IMR-90 (cell line): ENCODE measurements at places on chromosomes 2 and 18.
A peak's percentile ranks its signal among the peaks of the same experiment; 100 is the strongest.

GRCh38 chr2:175363699-175364098, 182.2 kb upstream of the ATP5MC3 start:
- no peaks in the 10 kb centered on the region for H3K36me3 ChIP-seq
- H3K4me1 ChIP-seq = no peaks in the 10 kb centered on the region
- H3K27me3 ChIP-seq = peaks cover 5% of the 10 kb centered on the region
- H3K4me3 ChIP-seq = no peak overlapping the region
- no peak for DNase-seq

- H3K36me3 ChIP-seq = no peaks in the 10 kb centered on the region
- H3K4me1 ChIP-seq = no peaks in the 10 kb centered on the region
- H3K4me3 ChIP-seq = no peak overlapping the region
- DNase-seq = no peak
- no peak overlapping the region for H3K27ac ChIP-seq
- no peaks in the 10 kb centered on the region for H3K27me3 ChIP-seq
Measured at GRCh38 chr18:51668607-51669006, 471.1 kb upstream of the MEX3C start.

DNA sequence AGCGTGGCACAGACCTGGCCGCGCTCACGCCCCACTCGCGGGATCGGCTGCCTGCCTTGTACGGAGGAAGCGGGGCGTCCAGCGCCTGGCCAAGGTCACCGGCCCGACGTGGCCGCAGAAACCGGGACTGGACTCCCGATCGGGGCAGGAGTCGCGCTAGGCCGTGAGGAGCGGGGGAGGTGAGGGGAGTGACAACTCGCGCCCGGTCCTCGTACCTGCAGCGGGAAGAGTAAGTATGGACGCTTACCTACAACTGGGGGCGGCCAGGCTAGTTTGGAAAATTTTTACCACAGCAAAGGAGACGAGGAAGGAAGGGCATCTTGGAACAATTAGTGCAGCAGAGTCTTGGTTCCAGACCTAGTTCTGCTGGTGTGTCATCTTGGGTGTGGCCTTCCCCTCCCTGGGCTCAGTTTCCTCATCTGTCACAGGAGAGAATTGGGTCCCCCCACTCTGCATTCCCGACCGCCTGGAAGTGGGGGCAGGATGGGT, 693 bp downstream of the UBE2F start:
- peak overlapping the region; percentile 74 for H3K4me3 ChIP-seq
- peak overlapping the region; percentile 66 for H3K27ac ChIP-seq
- no peak for DNase-seq

DNA sequence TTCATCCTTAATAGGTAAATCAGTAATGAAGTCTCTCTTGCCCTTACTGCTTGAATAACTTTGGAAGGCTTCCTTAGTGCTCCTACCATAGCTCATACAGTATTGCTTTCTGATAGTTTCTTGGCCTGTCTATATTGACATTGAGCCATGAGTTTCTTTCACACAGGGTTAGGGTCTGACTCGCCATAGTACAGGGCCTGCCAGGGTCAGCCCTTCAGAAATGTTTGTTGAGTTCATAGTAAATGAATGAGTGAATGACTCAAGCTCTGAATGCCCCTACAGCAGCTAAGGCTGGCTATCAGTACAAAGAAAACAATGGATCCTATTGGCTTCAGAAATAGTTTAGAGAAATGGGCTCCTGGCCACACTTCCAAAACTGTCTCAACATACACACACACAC, 65.0 kb upstream of the LRATD1 start:
- no peak overlapping the region for H3K4me3 ChIP-seq
- H3K27ac ChIP-seq = no peak overlapping the region
- DNase-seq = peak; percentile 27
- H3K4me1 ChIP-seq = no peaks in the 10 kb centered on the region

DNA sequence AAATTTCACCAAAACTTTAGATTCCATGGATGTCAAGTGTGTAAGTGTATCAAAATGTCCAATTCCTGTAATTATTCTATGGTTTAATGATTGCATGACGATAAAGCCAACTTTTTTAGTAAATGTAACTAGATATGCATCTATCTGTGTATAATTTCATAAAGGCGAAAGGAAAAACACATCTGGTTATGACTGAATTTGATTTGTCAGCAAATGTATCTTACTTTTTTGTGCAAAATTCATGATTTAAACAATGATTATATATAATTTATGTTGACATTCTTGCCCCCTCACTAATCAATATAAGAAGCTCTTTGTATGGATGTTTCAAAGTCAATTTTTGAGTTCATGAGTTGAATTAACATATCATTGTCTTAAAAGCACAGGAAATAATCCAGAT, 138.5 kb downstream of the KCNJ3 start:
- no peaks in the 10 kb centered on the region for H3K27me3 ChIP-seq
- H3K4me1 ChIP-seq = no peaks in the 10 kb centered on the region
- no peak overlapping the region for H3K27ac ChIP-seq
- no peaks in the 10 kb centered on the region for H3K36me3 ChIP-seq

DNA sequence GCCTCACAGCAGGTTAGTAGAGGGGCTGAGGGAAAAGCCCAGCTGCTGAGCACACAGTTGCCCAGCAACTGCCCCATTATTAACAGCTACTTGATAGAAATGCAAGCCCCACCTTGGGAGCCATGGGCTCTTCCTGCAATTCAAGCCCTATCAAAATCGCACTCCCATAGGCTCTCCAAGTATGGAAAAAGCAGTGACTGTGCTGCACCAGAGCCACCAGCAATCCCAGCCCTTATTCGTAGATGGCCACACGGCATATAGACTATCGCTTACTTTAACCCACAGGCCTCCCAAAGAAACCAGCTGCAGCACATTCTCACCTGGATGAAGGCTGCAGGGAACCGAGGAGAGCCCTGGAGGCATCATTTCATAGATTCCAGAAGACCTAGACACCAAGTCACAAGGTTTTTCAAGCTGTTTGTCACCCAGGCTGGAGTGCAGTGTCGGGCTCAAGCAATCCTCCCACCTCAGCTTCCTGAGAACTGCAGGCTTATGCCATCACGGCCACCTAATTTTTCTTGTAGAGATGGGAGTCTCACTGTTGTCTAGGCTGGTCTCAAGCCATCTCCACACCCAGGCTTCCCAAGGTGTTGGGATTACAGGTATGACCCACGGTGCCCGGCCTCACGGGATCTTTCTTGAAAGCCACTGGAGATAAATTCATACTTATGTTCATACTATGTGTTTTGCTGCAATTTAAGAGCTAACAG, 11.3 kb downstream of the NCL start:
- H3K27ac ChIP-seq = no peak overlapping the region
- H3K4me3 ChIP-seq = no peak overlapping the region
- no peak for DNase-seq
- peaks cover 45% of the 10 kb centered on the region for H3K36me3 ChIP-seq
- H3K4me1 ChIP-seq = no peaks in the 10 kb centered on the region
- no peaks in the 10 kb centered on the region for H3K27me3 ChIP-seq

GRCh38 chr2:143816916-143817315, 687.7 kb downstream of the ARHGAP15 start:
- H3K4me3 ChIP-seq = no peak overlapping the region
- DNase-seq = no peak
- no peak overlapping the region for H3K27ac ChIP-seq
- H3K27me3 ChIP-seq = no peaks in the 10 kb centered on the region

DNA sequence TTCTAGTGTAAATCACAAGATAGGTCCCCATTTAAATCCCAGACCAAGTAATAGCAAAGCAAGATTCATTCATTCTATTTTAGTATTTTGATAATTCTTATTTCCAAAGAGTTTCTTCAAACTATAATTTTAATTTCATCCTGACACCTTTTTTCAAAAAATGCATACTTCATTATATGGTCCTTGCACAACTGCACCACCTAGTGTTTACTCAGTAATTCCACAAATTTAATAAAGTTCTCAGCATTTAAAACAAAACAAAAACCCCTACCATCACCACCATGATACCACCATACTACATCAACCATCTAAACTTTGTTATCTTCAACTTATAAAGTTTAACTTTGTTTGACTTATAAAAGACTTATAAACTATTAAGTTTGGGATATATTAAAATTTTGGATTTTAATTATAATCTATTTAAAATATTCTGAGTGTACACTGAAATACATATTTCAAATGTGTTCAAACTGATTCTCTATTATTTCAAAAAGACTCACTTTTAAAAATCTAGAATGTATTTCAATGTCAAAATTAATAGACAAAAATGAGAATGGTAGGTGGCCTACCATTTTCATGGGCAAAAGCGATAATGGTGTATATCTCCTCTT, 44.2 kb downstream of the WDPCP start:
- H3K27me3 ChIP-seq = no peaks in the 10 kb centered on the region
- DNase-seq = peak; percentile 2
- no peak overlapping the region for H3K27ac ChIP-seq

- no peak overlapping the region for H3K27ac ChIP-seq
- no peaks in the 10 kb centered on the region for H3K36me3 ChIP-seq
- peaks cover 4% of the 10 kb centered on the region; the same call in 1 of the 2 replicates for H3K4me1 ChIP-seq
- peaks cover 77% of the 10 kb centered on the region for H3K27me3 ChIP-seq
Measured at GRCh38 chr2:174326161-174327020, 8.4 kb upstream of the SP9 start.

DNA sequence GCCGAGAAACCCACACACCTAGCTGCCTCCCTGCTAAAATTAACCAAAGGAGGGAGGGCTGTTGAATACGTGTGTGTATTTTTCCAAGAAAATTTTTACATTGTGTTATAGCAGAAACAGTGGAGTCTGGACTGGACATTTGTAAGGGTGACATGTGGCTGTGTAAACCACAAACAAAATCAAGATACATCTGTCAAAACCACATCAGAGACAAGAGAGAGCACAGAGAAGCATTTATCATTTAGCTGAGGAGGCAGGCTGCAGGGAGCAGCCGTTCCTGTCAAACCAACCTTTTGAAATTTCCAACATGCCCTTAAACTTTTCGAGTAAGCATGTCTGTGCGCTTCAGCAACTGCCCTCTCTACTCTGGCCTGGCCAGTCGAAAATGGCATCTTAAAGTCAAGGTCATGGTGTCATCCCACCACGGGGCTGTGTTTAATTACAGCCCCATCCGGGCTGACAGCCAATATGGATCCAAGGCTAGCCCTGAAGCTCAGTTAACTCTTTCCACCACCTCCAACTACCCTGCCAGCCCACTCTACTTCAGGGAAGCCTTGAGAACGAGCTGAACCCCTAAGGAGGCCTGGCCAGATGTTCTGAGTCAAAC, 8.4 kb downstream of the BCL11A start:
- H3K4me3 ChIP-seq = no peak overlapping the region
- H3K4me1 ChIP-seq = no peaks in the 10 kb centered on the region
- no peaks in the 10 kb centered on the region for H3K36me3 ChIP-seq
- DNase-seq = no peak
- no peak overlapping the region for H3K27ac ChIP-seq
- H3K27me3 ChIP-seq = peaks cover 20% of the 10 kb centered on the region

- no peak overlapping the region; the same call in 1 of the 2 replicates for H3K27ac ChIP-seq
- H3K36me3 ChIP-seq = no peaks in the 10 kb centered on the region
- no peaks in the 10 kb centered on the region for H3K27me3 ChIP-seq
- no peak overlapping the region for H3K4me3 ChIP-seq
Measured at GRCh38 chr2:53353135-53354114, 414.2 kb upstream of the CHAC2 start.

- H3K27me3 ChIP-seq = no peaks in the 10 kb centered on the region
- no peak overlapping the region for H3K4me3 ChIP-seq
- peaks cover 4% of the 10 kb centered on the region; the same call in 1 of the 2 replicates for H3K36me3 ChIP-seq
- DNase-seq = no peak
- H3K27ac ChIP-seq = no peak overlapping the region
Measured at GRCh38 chr2:159561242-159561641, 55.1 kb downstream of the BAZ2B start.

DNA sequence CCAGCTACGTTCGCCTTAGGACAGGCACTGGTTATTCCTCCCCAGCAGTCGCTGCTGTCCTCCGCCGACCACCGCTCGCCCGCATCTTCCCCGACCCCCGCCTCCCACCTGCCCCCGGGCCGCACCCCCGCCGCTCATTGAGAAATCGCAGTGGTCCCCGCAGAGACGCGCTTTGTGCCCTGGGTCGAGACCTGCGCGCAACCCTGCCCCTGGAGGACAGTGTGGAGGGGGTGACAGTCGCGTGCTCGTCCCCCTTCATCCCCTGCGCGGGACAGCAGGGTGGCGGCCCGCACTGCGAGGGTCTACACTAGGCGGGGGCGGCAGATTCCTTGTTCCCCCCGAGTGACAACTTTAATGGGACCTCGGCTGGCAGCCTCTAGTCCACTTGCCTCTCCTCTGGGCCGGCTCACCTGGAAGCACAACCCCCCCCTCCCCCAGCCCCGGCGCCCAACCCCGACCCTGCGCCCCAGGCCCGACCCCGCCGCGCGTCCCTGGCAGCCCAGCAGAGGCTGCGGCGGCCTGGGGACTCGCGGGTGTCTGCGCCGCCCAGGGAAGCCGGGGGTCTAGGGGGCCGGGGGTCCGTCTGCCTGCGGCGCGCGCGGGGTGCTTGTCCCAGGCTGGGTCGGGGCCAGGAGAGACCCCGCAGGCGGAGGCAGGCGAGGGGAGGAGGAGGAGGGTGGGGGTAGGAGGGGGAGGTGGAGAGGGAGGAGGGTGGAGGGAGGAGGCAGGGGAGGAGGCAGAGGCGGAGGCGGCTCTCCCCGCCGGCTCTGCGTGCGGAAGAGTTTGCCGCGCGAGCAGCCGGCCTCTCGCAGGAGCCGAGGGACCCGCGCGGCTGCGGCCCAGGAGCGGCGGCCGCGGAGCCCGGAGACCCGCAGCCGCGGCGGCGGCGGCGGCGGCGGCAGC, at the start of gene NPAS2:
Gene NPAS2 (plus strand): TSS at position 770 of the 903 bp plus-strand sequence. CDS start 84,616 bp downstream, outside the sequence.
- H3K4me3 ChIP-seq = peak within 1 kb of the TSS; percentile 70
- peak; percentile 46 for DNase-seq
- no peaks in the 10 kb centered on the region for H3K36me3 ChIP-seq

DNA sequence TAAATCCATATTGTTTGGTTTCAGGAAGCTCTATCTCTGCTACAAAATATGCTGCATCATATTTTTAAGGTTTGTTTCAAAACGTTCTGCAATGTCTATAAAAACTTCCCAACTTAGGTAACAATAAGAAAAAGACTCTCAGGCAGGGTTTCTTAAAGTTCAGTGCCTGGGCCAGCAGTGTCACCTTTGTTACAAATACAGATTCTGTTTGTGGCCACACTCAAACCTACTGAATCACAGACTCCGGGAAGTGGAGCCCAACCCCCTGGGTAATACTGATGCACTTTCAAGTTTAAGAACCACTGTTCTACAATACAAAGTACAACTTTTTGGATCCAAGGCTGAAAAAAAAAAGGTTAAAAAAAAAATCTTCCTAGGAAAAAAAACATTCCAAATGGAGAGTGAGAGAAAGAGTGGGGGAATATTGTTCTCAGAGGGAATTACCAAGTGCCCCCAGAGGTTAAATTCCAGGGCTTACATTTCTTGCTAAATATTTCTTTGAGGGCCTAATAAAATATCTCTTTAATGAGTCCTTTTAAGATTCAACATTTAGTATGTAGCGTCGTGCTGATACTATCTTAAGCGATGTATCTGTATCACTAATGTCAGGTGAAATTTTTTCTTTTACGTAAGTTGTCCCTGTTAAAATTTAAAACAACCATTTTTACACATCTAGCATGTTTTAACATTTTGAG, 476.7 kb downstream of the TXNL1 start:
- DNase-seq = no peak
- H3K27ac ChIP-seq = no peak overlapping the region
- no peaks in the 10 kb centered on the region for H3K27me3 ChIP-seq
- H3K36me3 ChIP-seq = no peaks in the 10 kb centered on the region
